ENCODE measurements at places on chromosomes 11 and 22.
A peak's percentile ranks its signal among the peaks of the same experiment; 100 is the strongest.

DNA sequence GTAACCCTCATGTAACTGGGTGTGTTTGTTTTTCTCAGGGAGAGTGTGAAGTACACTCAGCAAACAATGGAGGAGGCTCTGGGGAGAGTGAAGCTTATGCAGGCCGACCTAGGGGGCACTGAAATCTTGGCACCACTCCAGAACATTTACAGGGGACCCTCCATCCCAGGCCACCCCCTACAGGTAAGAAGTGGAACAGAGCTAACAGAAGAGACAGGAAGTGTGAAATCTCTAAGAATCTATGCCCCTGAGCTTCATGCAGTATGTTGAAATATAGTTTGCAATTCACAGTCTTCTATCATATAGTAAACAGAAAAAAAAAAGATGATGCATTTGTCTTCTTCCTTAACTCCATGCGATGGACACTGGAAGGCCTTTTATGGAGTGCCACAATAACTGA is 8.4 kb downstream of the VWA5A start:
- no peak for DNase-seq

DNA sequence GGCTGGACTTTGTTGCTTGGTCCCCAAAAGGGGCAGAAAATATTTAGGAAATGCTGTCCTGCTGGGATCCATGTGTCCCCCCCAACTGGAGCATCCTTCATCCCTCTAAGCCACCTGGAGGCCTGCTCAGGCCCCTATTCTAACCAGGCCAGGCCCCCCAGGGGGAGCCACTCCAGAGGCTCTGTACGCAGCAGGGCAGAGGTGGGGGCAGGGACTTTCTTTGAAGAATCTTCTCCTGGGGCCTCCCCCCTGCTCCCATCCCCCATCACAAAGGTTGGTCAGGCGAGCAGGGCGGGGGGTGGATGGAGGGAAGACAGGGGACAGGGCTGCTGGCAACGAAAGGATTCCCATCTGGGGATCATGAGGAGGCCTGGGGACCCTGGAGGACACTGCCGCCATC is 170.8 kb downstream of the MN1 start:
- DNase-seq: no peak

- peak; percentile 92 for DNase-seq
Measured at GRCh38 chr11:62612366-62613290, at the start of the genes EML3 and ROM1. Gene EML3 (minus strand): TSS chr11:62612775. CDS start chr11:62612457, 318 bp downstream. Gene ROM1 (plus strand): TSS chr11:62613257. CDS start chr11:62613282, 25 bp downstream.

GRCh38 chr11:60610702-60611101 is 88.7 kb upstream of the MS4A8 start:
- no peak for DNase-seq

GRCh38 chr11:8288166-8288772 is 24.6 kb upstream of the LMO1 start:
- no peak for DNase-seq

DNA sequence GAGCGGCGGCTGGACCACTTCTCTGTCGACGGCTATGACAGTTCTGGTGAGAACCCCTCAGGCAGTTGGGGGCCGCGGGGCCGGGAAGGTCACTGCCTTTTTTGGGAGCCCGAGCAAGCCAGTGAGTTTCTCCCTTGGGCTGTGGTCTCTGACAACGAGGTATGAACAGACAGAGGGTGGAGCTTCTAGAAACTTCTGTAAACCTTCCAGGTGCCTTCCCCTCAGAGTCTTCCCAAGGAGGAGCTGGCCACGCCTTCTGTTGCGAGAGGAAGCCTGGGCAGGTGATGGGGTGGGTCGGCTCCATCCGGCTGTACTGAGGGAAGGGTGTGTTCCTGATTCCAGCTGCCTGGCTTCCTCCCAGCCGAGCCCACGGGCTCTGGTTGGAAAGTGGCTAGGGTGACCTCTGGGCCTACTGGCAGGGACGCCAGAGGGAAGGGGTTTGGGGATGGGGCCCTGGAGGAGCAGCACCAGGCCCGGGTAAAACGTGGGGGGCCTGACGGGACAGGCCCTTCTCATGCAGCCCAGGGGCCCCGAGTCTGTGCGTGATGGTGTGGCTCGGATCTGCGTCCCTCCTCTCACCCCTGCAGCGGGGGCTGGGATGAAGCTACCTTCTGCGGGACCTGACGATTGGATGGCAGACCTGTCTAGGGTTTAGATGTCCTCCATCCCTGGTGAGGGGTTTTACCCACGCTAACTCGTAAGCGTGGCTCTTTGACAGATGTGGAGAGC is 110.8 kb downstream of the KCNQ1OT1 start:
- no peak for DNase-seq

GRCh38 chr11:122213171-122213570 is 97.2 kb upstream of the BLID start:
- no peak for DNase-seq

- no peak for DNase-seq
Measured at GRCh38 chr11:78526497-78527146, 48.0 kb downstream of the NARS2 start.

DNA sequence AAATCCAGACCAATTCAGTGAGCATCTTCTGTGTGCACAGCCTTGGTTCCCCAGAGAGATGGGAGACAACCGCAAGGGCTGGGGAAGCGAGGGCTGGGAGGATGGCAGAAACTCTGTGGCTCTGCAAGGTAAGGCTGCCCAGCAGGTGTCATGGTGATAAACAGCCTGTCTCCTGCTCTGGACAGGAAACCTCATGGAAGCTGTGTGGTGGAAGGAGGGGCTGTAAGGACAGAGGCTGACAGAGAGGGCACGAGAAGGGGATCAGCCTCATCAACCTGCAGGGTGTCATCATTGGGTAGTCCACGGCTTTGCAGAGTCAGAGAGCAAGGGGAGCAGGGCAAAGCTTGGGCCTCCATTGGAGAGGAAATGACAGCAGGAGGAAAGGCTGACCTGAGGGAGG is 138.4 kb upstream of the CADM1 start:
- DNase-seq: no peak

DNA sequence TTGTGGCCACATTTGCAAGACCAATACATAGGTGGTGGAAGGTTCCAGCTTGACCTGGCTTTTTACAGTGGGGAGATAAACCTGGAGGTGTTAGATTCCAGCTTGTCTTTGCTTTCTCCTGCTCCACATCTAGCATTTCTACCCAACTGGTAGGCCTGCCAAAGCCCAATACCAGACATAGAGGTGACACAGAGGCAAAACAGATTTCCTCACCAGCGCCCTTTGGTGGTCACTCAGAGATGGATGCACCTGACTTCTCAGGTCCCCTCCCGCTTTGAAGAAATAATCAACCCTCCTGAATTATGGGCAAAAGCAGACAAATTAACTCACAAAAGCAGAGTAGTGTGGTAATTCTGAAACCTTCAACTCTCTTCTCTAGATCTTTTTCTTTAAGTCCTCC is 1356.2 kb downstream of the FAM181B start:
- no peak for DNase-seq

DNA sequence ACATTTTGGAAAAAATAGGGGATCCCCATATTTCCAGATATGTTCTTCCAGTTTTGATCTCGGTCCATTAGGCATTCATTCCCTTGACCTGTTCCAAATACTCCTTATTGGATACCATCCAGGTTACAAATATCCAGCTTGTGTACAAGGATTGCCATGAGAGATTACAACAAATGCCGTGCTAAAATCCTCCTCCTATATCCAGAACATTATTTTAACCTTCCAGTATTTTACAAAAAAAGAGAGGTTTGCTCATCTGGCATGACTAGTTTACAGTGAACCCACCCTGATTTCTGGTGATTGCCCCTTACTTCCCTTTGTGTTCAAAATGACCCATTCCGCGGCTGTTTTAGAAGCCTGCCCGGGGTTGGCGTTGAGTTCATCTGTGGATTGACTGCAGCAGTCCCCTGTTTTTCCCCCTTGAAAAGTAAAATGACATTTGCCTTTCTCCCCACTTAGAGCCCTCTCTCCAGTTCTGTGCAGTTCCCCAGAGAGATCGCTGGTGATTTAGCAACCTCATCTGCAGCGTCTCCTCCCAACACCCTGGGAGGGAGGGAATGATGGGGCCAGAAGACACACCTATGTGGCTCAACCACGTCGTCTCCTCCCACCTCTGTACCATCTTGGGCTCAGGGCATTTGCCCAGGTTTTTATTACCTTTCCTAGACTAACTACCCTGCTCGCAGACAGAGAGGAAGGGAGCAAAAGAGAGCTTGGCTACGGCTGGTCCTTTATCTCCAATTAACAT is 73.6 kb downstream of the DSCAML1 start:
- DNase-seq: no peak

DNA sequence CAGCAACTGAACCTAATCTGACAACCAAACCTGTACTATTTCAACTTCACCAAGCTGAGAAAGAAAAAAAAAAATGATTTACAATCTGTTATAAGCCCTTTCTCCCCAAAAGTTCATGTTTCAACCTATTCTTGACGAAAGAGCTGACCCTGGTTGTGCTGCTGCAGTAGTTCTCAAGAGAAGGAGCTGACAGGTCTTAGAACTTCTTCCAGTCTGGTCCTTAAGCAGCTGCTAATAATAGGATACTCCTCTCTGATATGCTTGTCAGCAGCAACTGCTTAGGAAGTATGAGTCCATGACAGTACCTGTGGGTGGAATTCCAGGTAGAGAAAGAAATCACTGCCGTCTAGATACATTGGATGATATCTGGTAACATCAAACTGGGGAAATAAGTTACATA is 735.1 kb upstream of the CCDC90B start:
- DNase-seq: no peak

DNA sequence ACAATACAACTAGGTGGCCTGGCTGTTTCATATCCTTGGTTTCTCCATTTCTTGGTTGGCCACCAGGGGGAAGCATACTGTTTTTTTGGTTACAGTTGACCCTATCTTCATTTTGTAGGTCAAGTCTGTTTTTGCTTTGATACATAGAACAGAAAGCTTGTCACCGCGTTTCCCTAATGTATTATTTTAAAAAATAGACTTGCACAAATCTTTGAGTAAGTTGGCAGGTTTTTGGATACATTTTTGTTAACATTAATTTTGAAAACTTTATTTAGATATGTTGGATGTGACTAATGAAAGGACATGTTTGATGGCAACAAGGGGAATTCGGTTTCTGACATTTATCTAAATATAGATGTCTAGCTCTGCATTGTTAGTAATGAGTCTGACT is 3.0 kb downstream of the NCR3LG1 start:
- DNase-seq: peak; percentile 53

DNA sequence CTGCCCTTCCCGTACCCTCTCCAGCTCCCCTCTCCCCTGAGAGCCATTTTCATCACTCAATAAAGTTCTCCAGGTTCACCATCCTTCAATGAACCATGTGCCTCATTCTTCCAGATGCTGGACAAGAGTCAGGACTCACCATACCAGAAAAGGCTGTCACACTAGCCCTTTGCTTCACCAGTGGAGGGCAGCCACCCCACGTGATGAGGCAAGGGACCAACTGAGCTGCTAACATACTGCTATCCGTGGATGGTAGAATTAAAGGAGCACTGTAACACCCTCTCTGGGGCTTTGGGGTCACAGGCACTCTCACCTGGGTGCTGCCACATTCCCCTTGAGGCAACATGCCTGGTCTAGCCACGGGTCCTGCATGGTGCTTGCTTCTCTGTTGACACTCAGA is 13.1 kb upstream of the OR5I1 start:
- no peak for DNase-seq

GRCh38 chr11:35349897-35350296 is 69.5 kb downstream of the SLC1A2 start:
- no peak for DNase-seq

GRCh38 chr22:32533265-32534111 is 58.9 kb downstream of the FBXO7 start:
- DNase-seq: no peak

DNA sequence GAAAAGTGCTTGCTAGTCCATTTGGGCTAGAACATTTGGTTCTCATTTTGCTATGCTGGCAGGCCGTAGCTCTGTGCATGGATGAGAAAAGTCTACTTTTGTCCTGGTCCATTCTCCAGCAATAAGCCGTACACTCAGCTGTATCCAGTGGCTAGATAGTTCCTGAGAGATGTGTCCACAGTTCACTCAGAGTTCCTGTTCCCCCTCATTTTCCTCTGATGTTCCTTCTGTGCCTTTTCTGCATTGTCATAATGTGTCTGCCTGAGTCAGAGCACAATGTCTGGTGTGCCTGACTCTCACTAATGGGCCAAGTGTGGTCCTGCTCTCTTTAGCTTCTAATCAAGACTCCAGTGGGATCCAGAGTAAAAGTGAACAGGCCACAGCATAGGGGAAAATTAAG is 215.7 kb upstream of the CTSC start:
- DNase-seq: no peak

DNA sequence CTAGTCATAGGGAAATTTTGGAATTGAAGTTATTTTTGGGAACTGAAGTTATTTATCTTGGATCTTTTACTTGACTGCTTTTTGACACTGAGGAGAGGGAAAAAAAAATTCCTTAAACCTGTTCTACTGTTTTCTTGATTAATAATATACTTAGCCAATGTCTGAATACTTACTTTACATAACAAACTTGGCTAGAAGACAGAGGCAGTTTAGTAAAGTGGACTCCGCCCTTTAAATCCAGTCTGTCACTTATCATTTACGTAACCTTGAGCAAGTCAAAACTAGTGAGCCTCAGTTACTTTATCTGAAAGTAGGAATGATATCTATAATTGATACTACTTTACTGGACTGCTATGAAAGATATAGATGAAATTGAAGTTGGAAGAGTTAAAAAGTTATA is 19.5 kb downstream of the CTSC start:
- no peak for DNase-seq

DNA sequence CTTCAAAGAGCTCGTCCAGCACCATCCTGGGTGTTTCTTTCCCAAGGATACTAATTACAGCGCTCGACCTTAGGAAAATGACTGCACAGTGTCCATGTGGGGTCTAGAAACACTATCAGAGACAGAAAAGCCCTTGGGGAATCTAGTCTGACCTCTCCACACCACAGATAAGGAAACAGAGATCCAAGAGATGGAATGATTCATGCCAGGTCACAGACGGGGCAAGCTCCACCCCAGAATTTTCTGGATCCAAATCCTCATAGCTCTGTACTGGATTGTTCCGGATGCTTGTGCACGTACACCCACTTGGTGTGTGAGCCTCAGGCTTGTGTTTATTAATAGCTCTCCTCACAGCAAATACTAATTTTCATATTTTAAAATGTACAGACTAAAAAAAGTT is 11.3 kb downstream of the ABTB2 start:
- DNase-seq: no peak

Data from activated CD4-positive, alpha-beta T cell treated with anti-CD3 and anti-CD28 coated beads for 4 hours (primary cell).